Type B pancreatic cell (in vitro differentiated cells): ENCODE measurements at places on chromosomes 16 and 17. TPM values are rescaled to one million over a fixed set of nuclear protein-coding genes. Genes with fewer than 3 reads are reported as not detected.

The DPEP2 gene
- total RNA-seq, result not detected in 2 replicates

The USP10 gene
- total RNA-seq, result 97.7 and 110 TPM in 2 replicates

The EFCAB13 gene
- total RNA-seq, result 4.4 and 7.1 TPM in 2 replicates

The KRT14 gene
- total RNA-seq, result 0.19 and 0.64 TPM in 2 replicates

The SLC35G6 gene
- not detected in 2 replicates for total RNA-seq

The TNP2 gene
- total RNA-seq, result not detected in 2 replicates

The CRISPLD2 gene
- total RNA-seq, result 17.8 and 57.2 TPM in 2 replicates

GRCh38 chr17:9240659-9241370 is 219.5 kb downstream of the NTN1 start:
- H3K36me3 ChIP-seq, result no peaks in the 10 kb centered on the region
- no peak for DNase-seq
- peaks cover 15% of the 10 kb centered on the region for H3K4me1 ChIP-seq
- no peaks in the 10 kb centered on the region for H3K27me3 ChIP-seq
- H3K27ac ChIP-seq, result peak overlapping the region; percentile 84
- peak overlapping the region; percentile 72 for H3K4me3 ChIP-seq

GRCh38 chr17:60277258-60277657 is 114.7 kb downstream of the USP32 start:
- H3K27me3 ChIP-seq, result no peaks in the 10 kb centered on the region
- no peaks in the 10 kb centered on the region for H3K36me3 ChIP-seq
- DNase-seq, result no peak
- no peak overlapping the region for H3K27ac ChIP-seq
- no peaks in the 10 kb centered on the region for H3K4me1 ChIP-seq

DNA sequence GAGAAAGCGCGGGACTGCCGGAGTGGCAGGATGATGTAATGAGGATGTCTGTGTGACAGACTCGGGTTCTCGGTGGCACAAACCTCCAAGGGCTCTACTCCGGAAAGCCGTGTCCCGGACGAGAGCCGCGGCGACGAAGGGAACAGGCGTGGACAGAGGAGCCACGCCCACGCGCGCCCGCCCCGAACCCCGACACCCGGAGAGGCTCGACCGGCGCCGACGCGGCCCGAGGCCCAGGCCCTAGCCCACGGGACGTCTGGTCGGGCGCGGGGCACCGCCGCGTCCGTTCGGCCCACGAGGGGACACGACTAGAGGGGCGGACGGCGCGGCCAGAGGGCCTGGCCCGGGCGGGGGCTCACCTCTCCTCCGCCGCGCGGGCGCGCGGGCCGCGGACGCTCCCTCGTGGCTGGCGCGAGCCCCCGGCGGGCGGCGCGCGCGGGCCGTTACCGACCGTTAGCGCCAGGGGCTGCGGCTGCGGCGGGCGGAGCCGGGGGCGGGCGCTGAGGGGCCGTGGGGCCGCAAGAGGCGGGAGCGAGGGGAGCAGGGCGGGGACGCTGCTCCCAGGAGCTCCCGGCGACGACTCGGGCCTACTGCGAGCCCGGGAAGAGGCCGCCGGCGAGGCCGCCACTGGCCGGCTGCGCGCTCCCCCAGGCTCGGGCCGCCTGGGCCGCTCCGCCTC is 2.1 kb upstream of the IRX5 start:
- peak overlapping the region; percentile 97 for H3K27ac ChIP-seq
- DNase-seq, result peak; percentile 75
- H3K36me3 ChIP-seq, result peaks cover 9% of the 10 kb centered on the region
- peaks cover 35% of the 10 kb centered on the region for H3K27me3 ChIP-seq
- peak overlapping the region; percentile 98 for H3K4me3 ChIP-seq
- H3K4me1 ChIP-seq, result peaks cover 16% of the 10 kb centered on the region

GRCh38 chr16:83925095-83925905 is 26.4 kb downstream of the MLYCD start:
- H3K27ac ChIP-seq, result peak overlapping the region; percentile 64
- no peaks in the 10 kb centered on the region for H3K27me3 ChIP-seq
- peaks cover 19% of the 10 kb centered on the region for H3K4me1 ChIP-seq
- no peak overlapping the region for H3K4me3 ChIP-seq
- no peak for DNase-seq
- H3K36me3 ChIP-seq, result peaks cover 5% of the 10 kb centered on the region

DNA sequence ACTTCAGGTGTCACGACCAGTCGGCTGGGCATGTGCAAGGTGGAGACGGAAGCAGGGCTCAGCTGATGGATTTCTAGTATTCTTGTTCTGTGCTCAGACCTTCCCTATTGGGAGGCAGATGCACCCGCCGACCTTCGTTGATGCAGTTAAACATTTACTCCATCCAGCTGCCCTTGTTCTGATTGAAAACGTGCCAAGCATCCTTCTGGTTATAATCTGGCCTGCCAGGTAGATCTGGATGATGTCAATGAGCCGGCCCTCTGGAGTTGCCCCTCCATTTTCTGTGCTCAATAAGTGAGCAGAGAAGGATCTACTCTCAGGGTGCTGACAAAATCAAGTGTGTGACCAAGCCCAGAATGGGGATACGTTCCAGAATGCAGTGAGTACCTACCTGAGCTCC is 38.3 kb downstream of the CCDC182 start:
- H3K4me1 ChIP-seq, result peaks cover 26% of the 10 kb centered on the region
- no peak overlapping the region for H3K4me3 ChIP-seq
- H3K27me3 ChIP-seq, result peaks cover 13% of the 10 kb centered on the region
- peak overlapping the region; percentile 5 for H3K27ac ChIP-seq

GRCh38 chr16:67419502-67419901 is 3.2 kb upstream of the ZDHHC1 start:
- peaks cover 7% of the 10 kb centered on the region for H3K27me3 ChIP-seq
- no peak for DNase-seq
- H3K4me1 ChIP-seq, result peaks cover 35% of the 10 kb centered on the region
- H3K4me3 ChIP-seq, result peak overlapping the region; percentile 1
- H3K36me3 ChIP-seq, result no peaks in the 10 kb centered on the region
- H3K27ac ChIP-seq, result no peak overlapping the region

GRCh38 chr17:60729854-60730253 is 52.2 kb downstream of the BCAS3 start:
- no peak overlapping the region for H3K27ac ChIP-seq
- peaks cover 7% of the 10 kb centered on the region for H3K36me3 ChIP-seq
- no peak overlapping the region for H3K4me3 ChIP-seq
- DNase-seq, result no peak
